ENCODE measurements at places on chromosomes 5 and 9. TPM values are rescaled to one million over a fixed set of nuclear protein-coding genes. Genes with fewer than 3 reads are reported as not detected.

Gene NDST1
- total RNA-seq = 37.4 TPM

Gene TNFAIP8
- total RNA-seq = 11.0 TPM

Gene WDR31
- total RNA-seq = 3.5 TPM

Gene FGF1
- total RNA-seq = 0.90 TPM

Gene OR13C2
- total RNA-seq = not detected
